ENCODE measurements at places on chromosomes 1 and 21. TPM values are rescaled to one million over a fixed set of nuclear protein-coding genes. Genes with fewer than 3 reads are reported as not detected.

DNA sequence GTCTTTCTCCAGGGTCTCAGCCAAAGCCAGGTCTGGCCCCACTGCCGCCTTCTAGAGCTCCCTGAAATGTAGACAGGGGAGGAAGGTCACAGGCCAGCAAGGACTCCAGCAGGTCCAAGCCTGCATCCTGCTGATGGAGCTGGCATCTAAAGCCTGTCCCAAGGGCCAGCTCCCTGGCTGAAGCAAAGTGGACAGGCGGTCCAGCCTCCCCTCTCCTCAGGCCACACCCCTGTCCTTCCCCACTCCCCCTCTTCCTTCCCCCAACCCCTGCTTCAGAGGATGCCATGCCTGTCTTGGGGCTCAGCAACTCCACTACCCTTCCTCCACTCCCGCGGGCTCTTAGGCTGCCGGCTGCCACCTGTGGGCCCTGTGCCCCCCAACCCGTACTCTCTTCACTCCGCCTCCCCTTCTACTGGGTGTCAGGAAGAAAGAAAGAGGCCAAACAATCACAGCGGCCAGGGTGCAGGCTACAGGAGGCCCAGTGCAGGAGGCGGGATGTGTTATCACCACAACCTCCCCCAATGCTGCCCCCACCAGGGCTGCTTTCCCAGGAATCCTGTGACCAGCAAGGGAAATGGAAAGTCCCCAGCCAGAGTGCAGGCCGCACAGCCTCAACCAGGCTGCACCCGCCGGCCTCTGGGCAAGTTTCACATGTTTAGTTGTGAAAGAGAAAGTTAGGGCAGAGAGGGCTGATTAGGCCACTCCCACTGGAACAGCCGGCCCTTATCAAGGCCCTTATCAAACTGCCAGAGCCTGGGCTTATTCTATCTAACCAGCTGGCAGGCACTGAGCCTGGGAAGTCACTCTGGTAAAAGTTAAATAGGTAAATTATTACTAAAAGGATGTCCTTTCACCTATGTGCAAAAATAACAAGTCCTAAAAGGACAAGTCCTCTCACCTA lies 34.1 kb downstream of the ACOT7 start:
- H3K36me3 ChIP-seq, result no peaks in the 10 kb centered on the region
- peaks cover 24% of the 10 kb centered on the region for H3K4me1 ChIP-seq
- H3K4me3 ChIP-seq, result no peak overlapping the region
- DNase-seq, result no peak

- no peaks in the 10 kb centered on the region for H3K27me3 ChIP-seq
- H3K4me3 ChIP-seq, result no peak overlapping the region
- DNase-seq, result no peak
- no peak overlapping the region for H3K27ac ChIP-seq
Measured at GRCh38 chr1:223328566-223328965, 35.4 kb downstream of the SUSD4 start.

DNA sequence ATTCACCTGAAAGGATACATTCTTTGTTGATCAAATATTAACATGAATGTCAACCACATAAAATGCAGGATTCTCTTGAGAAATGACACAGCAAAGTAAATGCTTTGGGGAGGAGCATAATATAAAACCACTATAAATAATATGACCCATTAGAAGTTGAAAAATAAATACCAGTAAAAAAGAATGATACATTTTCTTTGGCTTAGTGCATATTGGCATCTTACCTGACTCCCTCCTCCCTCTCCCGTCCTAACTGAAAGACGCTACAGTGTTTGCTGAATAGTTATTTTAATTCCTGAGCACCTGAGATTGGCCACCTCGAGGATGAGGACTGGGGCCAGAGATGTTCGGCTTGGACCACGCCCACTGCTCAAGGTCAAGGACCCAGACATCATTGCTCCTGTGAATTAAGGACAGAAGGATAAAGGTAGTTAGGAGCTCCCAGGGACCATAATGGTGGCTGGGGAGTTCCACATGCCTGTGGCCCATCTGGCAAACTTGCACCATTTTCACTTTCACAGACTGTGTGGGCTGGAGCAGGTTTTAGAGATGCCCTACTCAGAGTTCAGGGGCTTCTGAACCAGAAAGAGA lies 16.4 kb upstream of the CPLANE2 start:
- H3K36me3 ChIP-seq, result peaks cover 55% of the 10 kb centered on the region
- no peaks in the 10 kb centered on the region for H3K27me3 ChIP-seq
- H3K4me3 ChIP-seq, result no peak overlapping the region
- peaks cover 34% of the 10 kb centered on the region for H3K4me1 ChIP-seq
- no peak for DNase-seq

GRCh38 chr1:233639611-233640010 lies 25.7 kb downstream of the KCNK1 start:
- no peak for DNase-seq
- H3K4me1 ChIP-seq, result no peaks in the 10 kb centered on the region
- H3K27me3 ChIP-seq, result no peaks in the 10 kb centered on the region
- H3K36me3 ChIP-seq, result no peaks in the 10 kb centered on the region
- no peak overlapping the region for H3K27ac ChIP-seq

Gene C1orf116
- total RNA-seq, result 0.17 TPM

DNA sequence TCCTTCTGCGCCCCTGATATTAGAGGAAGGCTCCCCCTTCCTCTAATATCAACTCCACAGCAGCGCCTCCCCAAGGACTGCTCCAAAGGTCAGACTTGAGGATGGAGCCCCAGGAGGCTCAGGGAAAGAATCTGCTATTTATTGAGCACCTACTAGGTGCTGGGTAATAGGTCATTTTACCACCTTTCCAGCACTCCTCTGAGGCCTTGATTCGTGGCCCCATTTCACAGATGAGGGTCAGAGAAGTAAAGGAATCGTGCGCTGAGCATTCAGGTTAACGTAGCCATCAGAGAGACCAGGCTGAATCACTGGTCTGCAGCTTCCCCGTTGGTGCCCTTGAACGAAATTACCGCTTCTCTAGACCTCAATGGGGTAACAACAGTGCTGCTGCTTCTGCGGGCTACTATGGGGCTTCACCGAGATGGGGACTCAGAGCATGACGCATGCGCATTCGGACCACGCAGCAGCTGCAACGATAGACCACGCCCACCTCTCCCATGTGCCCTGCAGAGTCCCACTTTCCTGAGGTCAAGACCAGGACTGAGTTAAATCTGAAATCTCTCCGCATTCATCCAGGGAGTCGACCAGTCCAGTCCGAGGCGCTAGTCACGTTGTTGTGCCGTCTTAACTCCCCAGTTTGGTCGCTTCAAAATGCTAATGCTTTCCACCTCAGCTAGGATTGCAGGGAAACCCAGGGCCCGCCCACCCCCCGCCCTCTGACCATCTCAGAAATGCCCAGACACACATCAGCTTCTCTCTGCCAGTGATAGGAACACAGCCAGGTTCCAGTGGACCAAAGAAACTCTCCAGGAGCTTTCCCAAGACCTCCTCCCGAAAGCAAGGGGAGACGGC lies 12.9 kb downstream of the CAMK2N1 start:
- H3K27me3 ChIP-seq, result peaks cover 7% of the 10 kb centered on the region
- H3K36me3 ChIP-seq, result no peaks in the 10 kb centered on the region
- H3K27ac ChIP-seq, result no peak overlapping the region
- peaks cover 22% of the 10 kb centered on the region for H3K4me1 ChIP-seq
- DNase-seq, result no peak

Gene SPATA1
- 0.19 TPM for total RNA-seq

DNA sequence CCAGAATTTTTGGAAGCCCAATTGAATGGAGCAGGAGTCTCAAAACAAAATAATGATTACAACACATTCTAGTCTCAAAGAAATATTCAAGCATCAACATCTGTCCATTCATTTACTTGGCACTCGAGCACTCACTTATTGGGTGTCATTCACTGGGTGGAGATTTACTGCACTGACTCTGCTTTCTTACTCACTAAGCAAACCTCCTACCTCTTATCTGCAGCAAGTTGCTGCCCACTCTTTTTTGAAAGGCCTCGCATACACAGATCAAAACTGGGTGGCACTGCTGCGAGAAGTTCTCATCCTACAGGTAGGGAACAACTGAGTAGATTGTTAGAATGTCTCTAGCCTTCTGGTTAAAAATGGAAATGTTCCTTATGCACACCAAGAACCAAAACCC lies 18.0 kb downstream of the RHBDL2 start:
- no peaks in the 10 kb centered on the region for H3K4me1 ChIP-seq
- H3K27ac ChIP-seq, result no peak overlapping the region
- H3K4me3 ChIP-seq, result no peak overlapping the region
- H3K36me3 ChIP-seq, result no peaks in the 10 kb centered on the region

DNA sequence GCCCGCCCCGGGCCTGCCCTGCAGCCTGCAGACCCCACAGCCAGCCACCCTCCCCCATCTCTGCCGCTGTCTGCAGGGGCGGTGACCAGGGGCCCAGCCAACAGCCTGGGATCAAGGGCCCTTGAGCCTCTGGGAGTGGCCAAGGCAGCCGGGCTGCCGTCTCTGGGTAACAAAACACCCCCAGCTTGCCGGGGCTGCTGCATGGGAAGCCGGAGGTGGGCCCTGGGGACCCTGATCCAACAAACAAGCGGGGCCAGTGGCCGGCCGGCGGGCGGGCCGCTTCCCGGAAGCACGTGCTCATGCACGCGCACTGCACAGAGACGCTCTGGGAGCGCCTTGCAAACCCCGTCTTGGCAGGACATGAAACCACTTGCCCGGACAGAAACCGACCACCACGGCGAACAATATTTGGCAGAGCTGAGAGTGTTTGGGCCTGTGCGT lies 13.2 kb downstream of the MEGF6 start:
- H3K4me3 ChIP-seq, result peak overlapping the region; percentile 35
- H3K27me3 ChIP-seq, result peaks cover 19% of the 10 kb centered on the region
- H3K27ac ChIP-seq, result no peak overlapping the region
- H3K4me1 ChIP-seq, result peaks cover 29% of the 10 kb centered on the region
- no peak for DNase-seq

Gene CTSK
- 49.3 TPM for total RNA-seq

- H3K4me1 ChIP-seq, result peaks cover 55% of the 10 kb centered on the region
- no peaks in the 10 kb centered on the region for H3K27me3 ChIP-seq
- DNase-seq, result no peak
- H3K36me3 ChIP-seq, result peaks cover 7% of the 10 kb centered on the region
- peak overlapping the region; percentile 75 for H3K4me3 ChIP-seq
- peak overlapping the region; percentile 98 for H3K27ac ChIP-seq
Measured at GRCh38 chr1:29123053-29123886, 433 bp downstream of the TMEM200B start.
